ENCODE measurements at places on chromosomes 7 and 10.

- DNase-seq = no peak
These were observed 423 bp downstream of the LSM5 start for GRCh38 chr7:32489788-32490126.

DNA sequence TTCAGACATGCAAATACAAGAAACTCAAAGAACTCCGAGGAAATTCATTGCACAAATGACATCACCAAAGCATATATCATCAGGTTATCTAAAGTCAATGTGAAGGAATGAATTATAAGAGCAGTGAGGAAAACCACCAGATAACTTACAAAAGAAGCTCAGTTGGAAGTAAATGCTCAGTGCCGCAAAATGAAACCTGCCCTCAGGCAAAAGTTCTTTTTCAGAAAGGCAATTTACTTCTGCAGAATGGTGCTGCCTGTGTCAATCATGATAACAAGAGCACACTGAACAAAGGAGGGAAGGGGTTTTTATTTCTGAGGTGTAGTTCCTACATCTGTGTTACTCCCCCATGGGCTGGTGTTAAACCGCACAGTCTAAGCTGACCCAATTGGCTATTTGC, 550.6 kb upstream of the SEMA3D start:
- no peak for DNase-seq

- no peak for DNase-seq
These were observed 81.0 kb downstream of the SAMD9 start for GRCh38 chr7:93036807-93037206.

GRCh38 chr10:76645341-76645740, 992.3 kb downstream of the KCNMA1 start:
- no peak for DNase-seq

DNA sequence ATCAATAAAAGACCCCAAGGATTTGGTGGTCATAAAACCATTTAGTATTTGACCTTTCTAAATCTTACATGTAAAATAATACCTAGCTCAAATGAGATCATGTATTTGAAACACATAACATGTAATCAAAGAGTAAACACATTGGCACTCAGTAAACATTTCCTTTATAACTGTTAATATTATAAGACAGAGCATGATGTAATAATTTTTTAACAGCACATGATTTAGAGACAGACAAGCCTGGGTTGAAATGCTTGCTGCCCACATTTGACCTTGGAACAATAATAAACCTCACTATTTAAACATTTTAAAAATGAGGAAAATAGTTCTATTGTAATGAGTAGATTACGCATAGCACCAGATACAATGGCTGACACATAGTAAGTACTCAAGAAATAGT, 105.2 kb upstream of the GPR141 start:
- no peak for DNase-seq

DNA sequence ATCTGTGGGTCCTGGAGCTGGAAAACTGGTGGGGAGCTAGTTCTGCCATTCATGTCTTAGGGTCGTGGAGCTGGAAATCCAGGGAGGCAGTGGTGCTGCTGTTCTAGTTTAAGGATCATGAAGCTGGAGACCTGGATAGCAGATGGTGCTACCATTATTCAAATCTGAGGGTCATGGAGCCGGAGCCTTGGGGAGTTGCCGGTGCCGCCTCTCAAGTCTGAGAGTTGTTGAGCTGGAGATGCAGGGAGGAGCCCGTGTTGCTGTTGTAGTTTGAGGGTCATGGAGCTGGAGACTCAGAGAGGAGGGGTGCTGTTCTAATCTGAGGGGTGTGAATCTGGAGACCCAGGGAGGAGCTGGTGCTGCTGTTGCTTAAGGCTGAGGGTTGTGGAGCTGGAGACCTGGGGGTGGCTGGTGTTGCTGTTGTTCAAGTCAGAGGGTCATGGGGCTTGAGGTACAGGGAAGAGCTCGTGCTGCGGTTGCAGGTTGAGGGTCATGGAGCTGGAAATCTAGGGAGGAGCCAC, 86.0 kb upstream of the ZNF479 start:
- DNase-seq = no peak

DNA sequence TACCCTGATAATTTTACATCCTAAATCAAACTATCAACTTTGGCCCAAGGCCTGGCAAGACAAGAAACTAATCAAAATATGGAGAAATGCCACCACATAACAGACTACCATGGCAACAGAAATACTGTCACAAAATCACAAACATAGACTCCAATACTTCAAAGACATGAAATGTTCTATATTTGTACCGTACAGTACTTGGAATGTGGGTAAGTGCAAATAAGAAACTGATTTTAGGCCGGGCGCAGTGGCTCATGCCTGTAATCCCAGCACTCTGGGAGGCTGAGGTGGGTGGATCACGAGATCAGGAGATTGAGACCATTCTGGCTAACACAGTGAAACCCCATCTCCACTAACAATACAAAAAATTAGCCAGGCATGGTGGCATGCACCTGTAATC, 9.2 kb downstream of the TNPO3 start:
- no peak for DNase-seq

All from stimulated activated CD8-positive, alpha-beta memory T cell treated with anti-CD3 and anti-CD28 coated beads, Interleukin-12 subunit alpha, Interleukin-12 subunit beta, amount 100 ng/mL, for 1 hour (primary cell).